Tibial nerve (tissue), 4 donors: ENCODE measurements at places on chromosomes 12 and 14.
A peak's percentile ranks its signal among the peaks of the same experiment; 100 is the strongest.

- no peak for DNase-seq
Measured at GRCh38 chr14:88613552-88614010, 50.7 kb downstream of the ZC3H14 start.

GRCh38 chr12:8078398-8078797 lies 3.7 kb upstream of the NECAP1 start:
- no peak for DNase-seq

DNA sequence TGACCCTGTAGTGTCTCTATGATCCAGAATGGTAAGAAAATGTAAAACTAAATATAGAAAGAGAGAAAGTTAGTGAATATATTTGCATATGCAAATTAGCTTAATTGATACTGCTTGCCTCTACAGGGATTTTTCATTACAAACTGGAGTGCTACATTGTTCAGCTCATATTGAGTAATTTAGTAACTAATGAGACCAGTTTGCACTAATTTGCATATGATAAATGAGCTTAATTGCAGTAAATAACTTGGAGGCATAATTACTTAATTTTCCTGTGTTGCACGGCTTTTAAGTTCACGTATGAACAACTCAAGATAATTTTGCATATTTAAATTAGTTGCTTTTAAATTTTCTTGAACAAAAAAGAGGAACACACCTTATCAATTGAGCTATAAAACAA lies 436.5 kb downstream of the NPAS3 start:
- DNase-seq: no peak

GRCh38 chr12:18992336-18992735 lies 137.2 kb upstream of the PLEKHA5 start:
- no peak for DNase-seq

DNA sequence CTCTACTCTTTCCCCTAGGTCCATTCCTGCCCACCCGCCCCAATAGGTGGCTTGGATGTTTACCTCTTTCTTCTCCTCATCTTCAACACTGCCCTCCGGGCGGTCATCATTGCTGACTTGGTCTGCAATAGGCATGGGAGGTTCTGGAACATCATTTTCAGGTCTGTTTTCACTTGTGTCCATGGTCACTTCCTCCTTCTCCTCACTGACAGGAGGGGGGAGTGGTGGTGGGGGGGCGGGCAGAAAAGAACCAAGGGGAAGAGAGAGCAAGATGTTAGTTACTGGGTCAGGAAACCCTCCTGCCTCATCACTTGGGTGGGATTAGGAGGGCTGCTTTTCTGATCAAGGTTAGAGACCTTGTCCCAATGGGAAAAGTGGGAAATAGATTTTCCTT lies 12.1 kb upstream of the CDH24 start:
- DNase-seq: no peak

GRCh38 chr14:89276424-89276975 lies 140.5 kb downstream of the FOXN3 start:
- DNase-seq: no peak

- DNase-seq: no peak
Measured at GRCh38 chr14:72387726-72388125, 455.5 kb downstream of the RGS6 start.

- no peak for DNase-seq
Measured at GRCh38 chr14:90034156-90034555, 27.6 kb upstream of the KCNK13 start.

GRCh38 chr14:103273745-103274615 lies 60.1 kb upstream of the EIF5 start:
- DNase-seq: no peak

GRCh38 chr12:52147367-52147963 lies 44.3 kb downstream of the KRT80 start:
- DNase-seq: peak; percentile 73

DNA sequence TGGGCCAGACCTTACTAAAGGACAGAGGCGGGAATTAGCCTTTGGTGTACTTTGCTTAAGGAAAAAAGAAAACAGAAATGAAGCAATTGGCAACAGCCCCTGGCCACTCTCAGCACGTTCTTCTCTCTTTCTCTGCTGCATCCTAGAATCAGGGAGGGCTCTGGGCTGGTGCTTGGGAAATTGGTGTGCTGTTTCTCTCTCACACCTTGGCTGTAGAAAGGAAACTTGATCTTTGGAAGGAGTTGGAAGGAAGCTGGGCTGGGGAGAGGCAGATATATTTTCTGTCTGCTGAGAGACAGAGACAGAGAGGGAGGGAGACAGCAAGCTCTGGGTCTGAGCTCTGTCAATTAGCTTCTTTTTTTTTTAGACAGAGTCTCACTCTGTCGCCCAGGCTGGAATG lies 27.4 kb downstream of the NOS1 start:
- DNase-seq: no peak

- peak; percentile 17 for DNase-seq
Measured at GRCh38 chr14:70692210-70692609, 50.5 kb downstream of the TTC9 start.

DNA sequence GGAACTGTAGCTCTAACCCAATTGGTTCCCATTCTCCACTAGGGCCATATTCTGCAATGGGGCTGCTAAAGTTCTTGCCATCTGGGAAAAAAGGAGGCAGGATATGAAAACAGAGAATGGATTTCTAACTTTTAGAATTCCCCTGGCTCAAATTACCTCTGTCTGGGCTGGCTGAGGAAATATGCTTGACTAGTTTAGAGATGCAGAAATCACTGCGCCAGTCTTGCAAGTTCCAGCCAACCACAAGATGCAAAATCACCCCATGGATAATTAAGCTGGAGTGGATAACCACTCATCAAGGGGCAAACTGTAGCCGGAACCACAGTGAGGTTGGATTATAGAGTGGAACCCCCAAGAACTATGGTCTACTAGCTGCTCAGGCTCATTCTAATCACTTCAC lies 126.3 kb downstream of the RALGAPA1 start:
- no peak for DNase-seq

GRCh38 chr14:57389646-57390036 lies 745 bp upstream of the NAA30 start:
- DNase-seq: no peak

DNA sequence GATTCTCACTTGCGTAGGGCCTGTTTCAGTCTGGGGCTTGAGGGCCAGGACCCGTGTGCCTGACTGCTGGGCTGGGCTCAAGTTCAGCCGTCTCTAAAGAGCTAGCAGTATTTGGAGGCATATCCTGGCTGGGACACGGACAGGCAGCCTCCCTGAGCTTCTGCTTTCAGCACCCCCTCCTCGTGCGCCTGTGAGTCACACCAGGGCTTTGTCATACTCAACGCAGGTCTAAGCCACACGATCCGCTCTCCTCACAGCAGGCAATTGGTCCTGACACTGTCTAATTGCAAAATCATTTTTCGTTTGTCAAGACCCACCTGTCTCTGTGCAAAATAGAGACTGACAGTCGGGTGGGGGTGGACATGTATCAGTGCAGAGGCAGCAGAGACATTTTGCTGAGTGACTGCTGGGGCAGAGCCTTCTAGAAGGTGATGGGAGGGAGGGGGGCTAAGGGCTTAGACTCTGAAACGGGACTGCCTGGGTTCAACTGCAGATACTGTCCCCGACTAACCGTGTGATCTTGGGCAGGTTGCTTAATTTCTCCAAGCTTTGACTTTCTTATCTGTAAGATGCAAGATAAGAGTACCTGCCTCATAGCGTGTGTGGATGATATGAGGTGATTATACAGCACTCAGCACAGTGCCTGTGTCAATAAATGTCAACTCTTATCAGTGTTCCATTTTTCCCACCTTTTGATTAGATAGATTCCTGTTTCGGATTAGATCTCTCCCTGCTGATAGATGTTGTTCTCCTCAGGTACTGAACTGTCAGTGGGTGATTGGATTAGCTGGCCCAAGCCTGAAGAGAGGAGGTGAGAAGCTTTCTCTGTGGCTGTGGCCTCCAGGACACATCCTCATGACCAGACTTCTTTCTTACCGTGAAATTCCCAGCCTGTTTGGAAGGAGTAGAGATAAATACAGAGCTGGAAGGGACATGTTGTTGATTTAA lies 53.1 kb downstream of the KCNA1 start:
- no peak for DNase-seq

DNA sequence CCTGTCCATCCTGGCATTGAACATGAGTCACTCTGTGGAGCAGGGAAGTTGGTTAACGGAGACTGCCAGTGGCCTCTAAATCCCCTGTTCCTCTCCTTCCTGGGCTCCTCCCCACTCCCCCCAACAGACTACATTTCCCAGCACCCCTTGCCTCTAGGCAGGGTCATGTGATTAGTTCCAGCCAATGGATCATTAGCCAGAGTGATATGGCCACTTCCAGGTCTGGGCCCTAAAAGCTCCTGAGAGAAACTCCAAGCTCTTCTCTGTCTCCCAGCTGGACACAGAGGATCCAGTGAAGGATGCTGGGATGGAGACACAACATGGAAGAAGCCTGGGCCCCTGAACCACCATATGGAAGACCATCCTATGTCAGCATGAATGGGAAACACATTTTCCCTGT lies 54.4 kb upstream of the RFLNA start:
- DNase-seq: no peak

- no peak for DNase-seq
Measured at GRCh38 chr12:3223601-3224529, 146.7 kb downstream of the TSPAN9 start.

GRCh38 chr14:86168371-86168770 lies 638.4 kb downstream of the FLRT2 start:
- DNase-seq: no peak

- DNase-seq: no peak
Measured at GRCh38 chr12:111367661-111368221, 1.2 kb downstream of the PHETA1 start.

DNA sequence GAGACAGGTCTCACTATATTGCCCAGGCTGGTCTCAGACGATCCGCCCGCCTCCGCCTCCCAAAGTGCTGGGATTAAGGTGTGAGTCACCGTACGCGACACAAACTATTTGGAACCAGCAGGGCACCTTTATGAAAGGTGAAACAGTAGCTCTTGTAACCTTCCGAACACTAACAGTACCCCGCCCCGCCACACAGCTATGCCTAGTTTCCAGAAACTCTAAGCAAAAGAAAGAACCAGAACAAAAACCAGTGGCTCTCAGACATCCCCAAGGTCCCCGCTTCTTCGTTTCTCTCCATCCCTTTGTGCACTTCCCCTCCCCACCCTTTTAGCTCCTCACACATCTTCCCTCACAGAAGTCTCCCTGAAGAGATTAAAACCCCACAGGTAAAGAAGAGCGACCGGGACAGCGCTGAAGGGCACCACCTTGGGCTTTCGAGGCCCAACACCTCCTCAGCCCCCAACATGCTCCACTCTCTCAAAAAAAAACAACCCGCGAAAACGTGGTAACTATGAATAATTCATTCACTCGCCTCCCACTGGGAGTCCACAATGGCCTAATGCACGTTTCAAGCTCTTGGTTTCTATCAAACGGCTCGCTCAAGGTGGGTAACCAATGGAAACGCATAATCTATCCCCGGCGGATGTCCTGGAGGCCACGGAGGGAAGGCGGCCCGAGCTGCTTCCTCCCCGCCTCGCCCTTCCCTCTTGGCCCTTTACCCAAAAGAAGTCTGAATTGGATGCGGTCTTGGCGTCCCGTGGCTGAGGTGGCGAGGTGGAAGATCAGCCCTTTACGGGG lies 877 bp downstream of the BAG5 start:
- no peak for DNase-seq

GRCh38 chr14:68964300-68965093 lies 14.6 kb downstream of the ACTN1 start:
- no peak for DNase-seq

DNA sequence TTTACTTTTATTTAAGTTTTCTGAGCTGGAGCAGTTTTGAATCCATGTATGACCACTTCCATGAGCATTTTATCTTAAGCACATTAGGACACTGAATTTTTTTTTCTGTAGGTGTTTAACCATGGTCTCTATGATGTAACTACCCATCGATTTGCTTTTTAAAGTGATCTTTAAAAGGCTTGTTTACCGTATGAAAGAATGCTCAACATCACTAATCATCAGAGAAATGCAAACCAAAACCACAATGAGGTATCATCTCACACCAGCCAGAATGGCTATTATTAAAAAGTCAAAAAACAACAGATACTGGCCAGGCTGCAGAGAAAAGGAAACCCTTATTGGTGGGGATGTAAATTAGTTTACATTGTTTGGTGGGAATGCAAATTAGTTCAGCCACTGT lies 23.0 kb downstream of the GLRX5 start:
- DNase-seq: no peak

DNA sequence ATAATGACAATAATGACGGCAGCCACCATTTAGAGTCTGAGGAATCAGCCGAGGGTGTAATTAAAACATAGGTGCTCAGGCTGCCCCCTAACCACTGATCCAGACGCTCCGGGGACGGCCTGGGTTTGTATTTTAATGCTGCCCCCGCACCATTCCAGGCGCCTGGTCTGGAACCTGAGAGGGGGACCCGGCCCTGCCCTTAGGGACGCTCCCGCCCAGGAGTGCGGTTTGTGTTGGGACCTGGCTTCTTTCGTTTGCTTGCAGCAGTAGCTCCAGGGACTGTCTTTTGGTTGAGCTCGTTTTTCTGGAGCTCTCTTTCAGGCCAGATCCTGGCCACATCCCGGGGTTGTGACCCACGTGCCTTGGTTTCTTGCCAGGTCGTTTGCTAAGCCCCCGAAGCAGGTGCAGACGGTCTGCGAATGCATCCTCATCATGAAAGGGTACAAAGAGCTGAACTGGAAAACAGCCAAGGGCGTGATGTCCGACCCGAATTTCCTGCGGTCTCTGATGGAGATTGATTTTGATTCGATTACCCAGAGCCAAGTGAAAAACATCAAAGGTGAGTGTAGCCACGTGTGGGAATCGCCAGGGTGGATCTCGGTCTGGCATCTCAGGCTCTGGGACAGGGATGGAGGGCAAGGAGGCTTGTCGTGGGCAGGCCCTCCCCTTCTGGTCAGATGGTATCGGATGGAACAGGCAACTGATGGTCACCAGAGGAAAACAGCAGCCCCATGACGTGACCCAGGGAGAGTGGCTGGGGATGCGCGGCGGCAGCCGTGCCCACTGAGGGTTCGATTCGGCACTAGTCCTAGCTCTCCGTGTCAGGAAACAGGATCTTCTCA lies 63.5 kb downstream of the CCDC92 start:
- DNase-seq: no peak

DNA sequence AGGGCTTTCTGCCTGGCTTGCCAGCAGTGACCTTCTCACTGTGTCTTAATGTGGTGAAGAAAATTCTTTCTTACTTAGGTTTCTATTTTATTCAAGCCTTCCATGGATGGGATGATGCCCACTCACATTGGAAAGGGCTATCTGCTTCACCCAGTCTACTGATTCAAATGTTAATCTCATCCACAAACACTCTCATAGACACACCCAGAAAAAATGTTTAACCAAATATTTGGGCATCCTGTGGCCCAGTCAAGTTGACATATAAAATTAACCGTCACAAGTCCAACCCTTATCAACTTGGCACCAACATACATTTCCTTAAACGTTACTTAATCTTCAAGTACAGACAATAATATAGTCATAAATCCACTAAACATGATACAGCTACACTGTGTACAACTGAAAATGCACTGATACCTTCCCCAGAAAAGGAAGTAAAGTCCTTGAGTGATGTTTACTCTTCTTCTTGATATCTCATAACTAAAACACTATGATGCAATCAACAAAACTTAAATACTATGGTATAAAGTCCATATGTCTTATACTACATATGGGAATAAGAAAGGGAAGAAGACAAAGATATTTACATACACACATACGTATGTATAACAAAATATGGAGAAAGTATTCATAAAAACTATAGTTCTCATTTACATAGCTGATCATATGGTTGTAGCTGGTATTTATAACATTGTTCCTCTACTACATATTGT lies 394.7 kb upstream of the NOVA1 start:
- no peak for DNase-seq

- no peak for DNase-seq
Measured at GRCh38 chr14:23300687-23301223, 1.9 kb downstream of the PPP1R3E start.

- no peak for DNase-seq
Measured at GRCh38 chr12:49253033-49253623, 11.8 kb upstream of the TUBA1C start.
